ENCODE measurements at places on chromosomes 5 and 9. TPM values are rescaled to one million over a fixed set of nuclear protein-coding genes. Genes with fewer than 3 reads are reported as not detected.

The ANKRD33B gene
- 1.8 TPM for total RNA-seq

The TTC16 gene
- total RNA-seq, result 0.23 TPM

The ADCY2 gene
- total RNA-seq, result 32.3 TPM

The AIF1L gene
- 24.9 TPM for total RNA-seq

The NDUFS4 gene
- total RNA-seq, result 131 TPM

The WWC1 gene
- 36.2 TPM for total RNA-seq

The ZNF883 gene
- 29.1 TPM for total RNA-seq

The ARL10 gene
- total RNA-seq, result 39.7 TPM

The CDH12 gene
- total RNA-seq, result 32.1 TPM

The ANXA2R gene
- 1.6 TPM for total RNA-seq

The ELAVL2 gene
- total RNA-seq, result 351 TPM

The PCDHB5 gene
- 11.1 TPM for total RNA-seq

The ADAMTSL2 gene
- 6.0 TPM for total RNA-seq

The MLLT3 gene
- 57.2 TPM for total RNA-seq

The ARHGEF39 gene
- total RNA-seq, result 0.46 TPM

The CMYA5 gene
- total RNA-seq, result 1.8 TPM

The SLC1A3 gene
- 418 TPM for total RNA-seq

The FOXD4L4 gene
- 1.4 TPM for total RNA-seq

The MEF2C gene
- 104 TPM for total RNA-seq

The IFNB1 gene
- total RNA-seq, result not detected

The TOPORS gene
- total RNA-seq, result 39.4 TPM

The ISL1 gene
- 20.3 TPM for total RNA-seq

The ZBTB6 gene
- total RNA-seq, result 55.4 TPM

The SEC24A gene
- total RNA-seq, result 26.1 TPM

The TMEM252 gene
- not detected for total RNA-seq

The LTC4S gene
- total RNA-seq, result 2.1 TPM

The PCDHGA5 gene
- total RNA-seq, result 7.2 TPM

The CCL27 gene
- total RNA-seq, result 0.69 TPM

The CDH10 gene
- total RNA-seq, result 48.2 TPM

The ENDOG gene
- 19.8 TPM for total RNA-seq

The FOXD4 gene
- total RNA-seq, result 1.6 TPM

The RAB3C gene
- 230 TPM for total RNA-seq

The HMMR gene
- 4.4 TPM for total RNA-seq

The FOXD4L5 gene
- total RNA-seq, result 0.46 TPM

The PLAC8L1 gene
- 0.69 TPM for total RNA-seq

The TRIP13 gene
- 8.8 TPM for total RNA-seq

The NUTM2G gene
- total RNA-seq, result not detected

The NUP155 gene
- total RNA-seq, result 53.5 TPM

The PPP1R26 gene
- total RNA-seq, result 33.0 TPM
